Right ventricle myocardium superior (tissue), 1 donor: ENCODE measurements at places on chromosomes 3 and 15. TPM values are rescaled to one million over a fixed set of nuclear protein-coding genes. Genes with fewer than 3 reads are reported as not detected.
A peak's percentile ranks its signal among the peaks of the same experiment; 100 is the strongest.

GRCh38 chr3:53140847-53141845 lies 10.9 kb upstream of the RFT1 start:
- DNase-seq = no peak

ATP8B4 gene
- total RNA-seq = 3.6 TPM

MUC13 gene
- not detected for total RNA-seq

DNA sequence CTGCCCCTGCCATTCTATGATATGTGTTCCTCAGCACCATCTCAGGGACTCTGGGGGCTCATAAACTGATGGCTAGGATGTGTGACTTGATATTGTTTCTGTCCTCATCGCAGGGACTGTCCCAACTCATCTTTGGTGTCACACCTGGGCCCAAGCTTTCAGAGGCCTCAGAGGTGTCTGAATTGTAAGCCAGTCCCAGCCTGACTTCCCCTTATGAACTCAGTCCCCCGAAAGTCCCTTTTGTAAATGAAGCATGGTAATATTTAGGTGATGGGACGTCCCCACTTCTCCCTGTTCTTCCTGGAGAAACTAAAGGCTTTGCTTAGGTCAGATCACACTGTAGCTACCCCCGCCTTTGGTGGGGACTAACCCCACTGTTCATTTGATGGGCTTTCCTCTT lies 142.4 kb upstream of the TLE3 start:
- DNase-seq = no peak

GRCh38 chr3:104764496-104764895 lies 602.2 kb upstream of the ALCAM start:
- no peak for DNase-seq

DCBLD2 gene
- 27.2 TPM for total RNA-seq

DNA sequence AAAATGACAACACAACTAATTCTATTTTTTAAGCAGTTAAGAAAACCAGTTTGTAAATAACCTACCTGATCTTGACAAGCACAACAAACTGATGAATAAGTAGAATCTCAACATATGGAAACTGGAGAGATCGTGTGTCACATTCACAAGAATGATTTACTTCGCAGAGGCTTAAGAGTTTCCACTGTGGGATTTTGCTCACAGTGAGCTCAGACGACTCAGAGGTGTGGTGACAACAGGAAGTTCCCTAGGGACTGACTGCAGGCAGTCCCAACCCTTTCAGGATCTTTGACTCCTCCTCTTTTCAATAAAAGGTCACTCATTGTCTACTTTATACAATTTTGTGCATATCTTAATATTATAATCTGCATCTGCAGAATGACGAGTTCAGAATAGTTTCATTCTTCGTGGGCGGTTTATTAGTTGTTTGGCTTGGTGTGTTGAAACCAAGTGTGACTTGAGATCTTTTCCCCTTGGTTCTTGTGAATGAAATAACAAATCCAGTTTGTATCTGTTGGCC lies at the start of gene LIPH:
Gene LIPH, minus strand, starts transcription at position 231 of the 520 bp plus-strand sequence. Its CDS starts 117 bp downstream, at position 114.
- no peak for DNase-seq

IQGAP1 gene
- total RNA-seq = 39.4 TPM

GOLGA6L7 gene
- not detected for total RNA-seq

RTP3 gene
- not detected for total RNA-seq

DNA sequence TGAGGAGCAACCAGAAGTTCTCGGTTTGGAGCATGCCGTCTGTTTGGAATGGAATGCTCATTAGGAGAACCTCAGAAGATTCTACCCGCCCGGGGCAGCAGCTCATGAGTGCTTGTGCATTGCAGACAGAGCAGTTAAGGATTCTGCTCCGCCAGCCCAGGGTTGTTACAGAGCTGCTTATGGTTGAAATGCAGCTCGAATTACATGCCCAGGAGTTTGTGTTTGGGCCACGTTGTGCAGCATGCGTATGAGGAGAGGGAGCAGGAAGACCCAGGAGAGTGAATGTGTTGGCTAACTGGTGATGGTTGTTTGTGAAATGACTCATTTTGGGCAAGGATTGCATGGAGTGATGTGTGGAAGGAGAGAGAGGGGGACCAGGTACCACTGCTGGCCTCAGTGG lies 9.0 kb downstream of the FGD5 start:
- DNase-seq = no peak

CHRNB4 gene
- total RNA-seq = not detected

SLC24A5 gene
- total RNA-seq = not detected

CASR gene
- total RNA-seq = not detected

DNA sequence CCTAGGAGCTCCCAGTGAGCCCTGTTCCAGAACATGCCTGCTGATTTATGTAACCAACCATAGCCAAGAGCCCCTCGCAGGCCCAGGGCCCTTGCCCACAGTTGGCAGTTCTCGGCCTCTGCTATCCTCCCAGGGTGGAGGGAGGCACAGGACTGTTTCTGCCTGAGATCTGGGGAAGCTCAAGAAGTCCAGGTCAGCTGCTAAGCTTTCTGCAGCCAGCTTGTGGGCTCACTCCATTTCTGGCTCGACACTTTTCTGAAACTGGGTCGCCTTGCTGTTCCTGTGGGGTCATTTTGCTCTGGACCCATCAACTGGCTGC lies 72.5 kb upstream of the HERC1 start:
- DNase-seq = no peak

DNA sequence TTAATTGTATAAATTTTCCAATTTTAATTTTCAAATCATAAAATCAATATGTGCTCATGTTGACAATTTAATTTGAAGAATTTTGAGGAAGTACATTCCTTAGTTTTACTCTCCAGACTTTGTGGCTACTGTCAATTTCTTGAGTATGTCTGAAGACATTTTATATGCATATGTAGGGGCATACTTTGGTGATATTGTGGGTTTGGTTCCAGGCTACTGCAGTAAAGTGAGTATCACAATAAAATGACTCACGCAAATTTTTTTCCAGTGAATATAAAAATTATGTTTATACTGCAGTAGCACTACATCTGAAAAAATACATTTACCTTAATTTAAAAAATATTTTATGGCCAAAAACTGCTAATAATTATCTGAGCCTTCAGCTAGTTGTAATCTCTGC lies 123.2 kb upstream of the PLCL2 start:
- DNase-seq = no peak

- DNase-seq = no peak
Observed at GRCh38 chr15:89128320-89129122, 40.3 kb downstream of the ABHD2 start.

GHSR gene
- not detected for total RNA-seq

DNA sequence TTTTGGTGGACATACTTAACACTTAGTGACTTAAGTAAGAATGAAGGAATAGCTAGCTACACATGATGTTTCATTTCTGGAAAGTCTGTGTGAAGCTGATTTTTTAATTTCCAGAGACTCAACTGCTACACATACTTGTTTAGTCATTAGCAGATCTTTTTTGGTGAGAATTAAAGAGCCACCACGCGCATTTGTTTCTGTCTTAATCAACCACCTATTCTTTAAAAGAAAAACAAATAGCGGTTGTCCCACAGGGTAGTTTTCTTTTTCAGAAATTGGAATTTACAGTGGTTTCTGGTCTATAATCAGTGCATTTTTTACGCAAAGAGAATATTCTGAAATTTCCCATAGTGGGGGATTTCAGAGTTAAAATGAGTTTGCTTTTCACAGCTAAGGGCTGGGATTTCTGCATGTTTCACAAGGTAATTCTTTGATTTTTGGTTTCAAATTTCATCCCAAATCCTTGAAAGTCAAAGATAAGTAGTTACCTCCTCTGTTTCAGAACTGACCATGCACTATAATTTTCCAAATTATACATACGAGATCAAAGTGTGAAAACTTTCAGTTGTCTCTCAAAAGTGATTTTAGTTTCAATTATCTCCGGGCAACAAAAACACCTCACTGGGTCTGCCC lies 631.0 kb upstream of the GRM7 start:
- DNase-seq = no peak

- peak; percentile 68 for DNase-seq
Observed at GRCh38 chr15:31360843-31361763, 34.5 kb downstream of the KLF13 start.

AGBL1 gene
- total RNA-seq = not detected

DNA sequence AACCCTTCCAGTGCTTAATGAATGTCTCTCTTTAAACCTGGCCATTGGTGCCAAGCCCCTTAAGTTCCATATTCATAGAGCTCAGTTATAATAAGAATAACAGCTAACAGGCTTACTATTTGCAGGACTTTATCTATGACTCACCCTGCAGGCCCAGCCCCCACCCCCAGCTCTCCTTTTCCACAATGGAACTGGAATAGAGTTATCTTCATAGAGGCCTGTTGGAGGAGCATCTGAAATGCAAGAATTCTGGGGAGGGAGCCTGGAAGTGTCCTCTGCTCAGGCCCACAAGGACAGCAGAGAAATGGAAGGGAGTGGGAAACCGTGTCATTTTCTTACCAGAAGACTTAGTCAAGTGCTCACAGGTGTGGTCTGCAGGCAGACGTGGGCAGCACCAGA lies 52.8 kb downstream of the SEMA5B start:
- DNase-seq = peak; percentile 71

- peak; percentile 55 for DNase-seq
Observed at GRCh38 chr15:73928971-73929627, 2.8 kb downstream of the LOXL1 start.

CCDC80 gene
- total RNA-seq = 54.0 TPM

CATSPER2 gene
- 1.1 TPM for total RNA-seq

DNA sequence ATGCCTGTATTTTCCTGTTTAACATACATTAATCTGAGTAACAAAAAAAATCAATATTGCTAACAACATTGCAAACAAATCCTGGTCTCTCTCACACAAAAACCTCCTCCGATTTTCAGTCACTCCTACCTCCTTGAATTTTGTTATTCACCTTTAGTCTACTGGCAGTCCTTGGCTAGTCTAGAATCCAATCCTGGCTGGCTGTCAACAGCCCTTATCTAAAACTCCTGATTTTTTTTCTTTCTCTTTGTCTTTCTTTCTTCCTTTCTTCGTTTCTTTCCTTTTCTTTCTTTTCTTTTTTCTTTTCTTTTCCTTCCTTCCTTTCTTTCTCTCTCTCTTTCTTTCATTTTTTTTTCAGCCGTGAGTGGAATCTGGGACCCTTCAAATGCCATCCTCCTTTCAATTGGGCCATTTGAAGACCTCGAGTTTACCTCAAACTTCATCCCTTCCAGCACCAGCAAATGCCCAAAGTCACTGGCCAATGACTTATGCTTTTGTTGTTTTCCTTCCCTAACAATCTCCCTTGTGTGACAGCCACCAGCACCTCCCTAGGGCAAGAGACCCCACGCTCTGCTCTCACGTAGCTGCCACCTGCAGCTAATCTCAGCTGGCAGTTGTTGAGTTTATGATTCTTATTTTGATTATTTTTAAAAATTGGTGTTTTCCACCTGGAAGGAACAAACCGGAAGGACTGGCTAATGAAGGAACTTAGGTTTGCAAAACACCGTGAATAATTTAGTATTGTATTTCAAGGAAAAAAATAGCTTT lies 6.8 kb upstream of the ONECUT1 start:
- no peak for DNase-seq

DNA sequence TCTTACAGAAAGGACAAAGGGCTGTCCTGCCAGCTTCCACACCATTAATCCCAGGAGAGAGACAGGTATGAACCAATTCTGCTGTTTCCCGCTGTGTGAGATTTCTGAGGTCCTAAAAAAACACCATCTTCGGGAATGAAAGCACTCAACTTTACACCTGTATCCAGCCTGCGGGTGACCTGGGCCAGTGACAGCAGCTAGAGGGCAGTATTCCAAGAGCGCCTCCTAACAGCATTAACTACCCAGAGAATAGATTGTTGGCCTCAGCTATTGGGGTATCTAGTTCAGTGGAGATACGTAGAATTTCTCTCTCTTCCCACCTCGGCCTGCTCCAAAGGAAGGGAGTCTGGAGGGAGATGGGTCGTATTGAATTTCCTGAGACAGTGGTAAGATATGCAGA lies 55.1 kb downstream of the WDR76 start:
- no peak for DNase-seq

- DNase-seq = no peak
Observed at GRCh38 chr15:37107071-37107743, 6.9 kb upstream of the MEIS2 start.

KY gene
- total RNA-seq = 13.7 TPM

DNA sequence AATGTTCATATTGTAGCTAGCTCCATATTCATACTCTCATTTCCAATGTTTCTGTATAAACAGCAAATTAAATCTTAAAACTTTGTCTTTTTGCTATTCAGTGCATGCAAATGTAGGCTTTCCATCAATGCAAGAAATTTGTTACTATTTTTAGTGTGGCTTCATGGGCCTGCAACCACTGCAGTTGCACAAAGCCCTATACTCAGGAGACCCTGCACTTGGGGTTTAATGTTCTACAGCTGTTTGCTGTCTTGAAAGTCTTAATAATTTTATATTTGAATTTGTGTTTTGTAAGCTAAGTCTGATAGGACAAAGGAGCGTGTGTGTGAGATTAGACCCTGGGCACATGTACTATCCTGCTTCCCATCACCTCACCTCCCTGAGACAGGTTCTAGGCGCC lies 9.6 kb downstream of the PYDC2 start:
- DNase-seq = peak; percentile 53

DNA sequence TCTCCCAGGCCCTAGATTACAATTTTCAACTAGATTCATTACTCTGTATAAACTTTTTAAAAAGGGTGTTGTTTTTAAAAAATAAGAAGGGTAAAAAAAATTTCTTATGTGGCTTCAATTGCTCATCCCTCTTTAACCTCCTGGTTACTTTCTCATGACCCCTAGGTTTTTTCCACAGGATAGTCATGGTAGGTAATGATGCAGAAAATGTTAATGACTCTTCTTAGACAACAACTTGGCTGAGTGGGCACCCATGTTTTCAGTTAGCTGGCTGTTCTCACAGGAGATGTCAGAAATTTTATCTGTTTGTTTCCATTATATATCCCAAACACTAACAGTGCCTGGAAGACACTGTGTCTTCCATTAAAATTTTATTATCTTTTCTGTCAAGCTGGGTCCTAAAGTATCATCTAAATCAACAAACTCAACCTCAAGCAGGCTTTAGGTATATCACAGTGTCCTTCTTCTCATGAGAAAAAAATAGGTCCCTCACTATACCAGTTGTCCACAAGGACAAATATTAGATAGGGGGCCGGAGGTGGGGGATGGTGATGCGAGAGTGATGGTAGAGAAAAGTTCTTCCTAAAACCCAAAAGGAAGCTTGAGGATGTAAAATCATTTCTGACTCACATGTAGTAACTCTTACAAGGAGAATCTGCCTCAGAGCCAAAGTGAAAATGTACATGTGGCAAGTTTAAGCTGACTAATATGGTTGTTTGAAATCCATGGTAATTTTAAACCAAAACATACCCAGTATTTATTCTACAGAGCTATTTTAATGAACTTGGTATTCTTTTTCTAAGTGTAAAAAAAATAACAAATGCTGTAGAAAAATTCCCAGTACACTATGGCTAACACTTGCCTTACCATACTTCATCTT lies 43.3 kb downstream of the PLOD2 start:
- DNase-seq = no peak
